CD14-positive monocyte (primary cell): ENCODE measurements at places on chromosomes 3 and 15.
A peak's percentile ranks its signal among the peaks of the same experiment; 100 is the strongest.

DNA sequence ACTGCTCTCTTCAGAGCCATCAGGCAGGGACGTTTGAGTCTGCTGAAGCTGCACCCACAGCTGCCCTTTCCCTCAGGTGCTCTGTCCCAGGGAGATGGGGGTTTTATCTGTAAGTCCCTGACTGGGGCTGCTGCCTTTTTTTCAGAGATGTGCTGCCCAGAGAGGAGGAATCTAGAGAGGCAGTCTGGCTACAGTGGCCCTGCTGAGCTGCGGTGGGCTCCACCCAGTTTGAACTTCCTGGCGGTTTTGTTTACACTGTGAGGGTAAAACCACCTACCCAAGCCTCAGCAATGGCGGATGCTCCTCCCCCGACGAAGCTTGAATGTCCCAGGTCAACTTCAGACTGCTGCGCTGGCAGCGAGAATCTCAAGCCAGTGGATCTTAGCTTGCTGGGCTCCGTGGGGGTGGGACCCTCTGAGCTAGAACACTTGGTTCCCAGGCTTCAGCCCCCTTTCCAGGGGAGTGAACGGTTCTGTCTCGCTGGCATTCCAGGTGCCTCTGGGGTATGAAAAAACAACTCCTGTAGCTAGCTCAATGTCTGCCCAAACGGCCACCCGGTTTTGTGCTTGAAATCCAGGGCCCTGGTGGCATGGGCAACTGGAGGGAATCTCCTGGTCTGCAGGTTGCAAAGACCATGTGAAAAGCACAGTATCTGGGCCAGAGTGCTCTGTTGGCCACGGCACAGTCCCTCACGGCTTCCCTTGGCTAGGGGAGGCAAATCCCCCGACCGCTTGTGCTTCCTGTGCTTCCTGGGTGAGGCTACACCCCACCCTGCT lies 21.1 kb upstream of the ST6GAL1 start:
- no peak for DNase-seq

GRCh38 chr3:157043771-157044170 lies 116.2 kb downstream of the CCNL1 start:
- no peak for DNase-seq

DNA sequence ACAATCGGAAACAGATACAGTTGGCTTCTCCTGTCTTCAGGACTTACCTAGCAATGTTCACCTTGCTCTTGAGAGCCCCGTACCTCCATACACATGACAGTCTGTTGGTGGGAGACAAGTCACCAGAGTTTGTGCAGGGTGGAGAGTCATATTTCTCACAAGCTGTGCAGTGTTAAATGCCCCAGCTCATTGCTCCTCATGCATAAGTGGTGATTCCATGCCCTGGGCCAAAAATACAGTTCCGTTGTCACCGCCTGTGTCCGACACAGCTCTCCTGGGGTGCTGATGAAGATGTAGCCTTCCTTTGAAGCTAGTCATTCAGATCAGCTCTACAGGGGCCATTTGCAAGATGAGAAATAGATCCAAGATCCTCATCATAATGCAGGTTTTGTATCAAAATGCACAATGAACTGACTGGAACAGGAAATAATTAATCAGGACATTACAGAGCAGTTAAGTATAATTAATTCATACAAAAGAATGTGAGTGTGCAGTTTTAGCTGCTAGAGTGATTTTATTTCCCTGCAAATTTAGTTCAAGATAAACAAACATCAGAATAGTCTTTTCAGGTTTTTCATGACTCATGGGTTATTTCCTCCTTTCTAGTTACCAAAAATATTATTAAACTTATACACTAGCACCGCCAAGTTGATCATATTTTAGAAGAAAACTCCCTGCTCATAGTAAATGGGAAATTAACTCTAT lies 66.5 kb downstream of the CD47 start:
- DNase-seq: peak; percentile 20

DNA sequence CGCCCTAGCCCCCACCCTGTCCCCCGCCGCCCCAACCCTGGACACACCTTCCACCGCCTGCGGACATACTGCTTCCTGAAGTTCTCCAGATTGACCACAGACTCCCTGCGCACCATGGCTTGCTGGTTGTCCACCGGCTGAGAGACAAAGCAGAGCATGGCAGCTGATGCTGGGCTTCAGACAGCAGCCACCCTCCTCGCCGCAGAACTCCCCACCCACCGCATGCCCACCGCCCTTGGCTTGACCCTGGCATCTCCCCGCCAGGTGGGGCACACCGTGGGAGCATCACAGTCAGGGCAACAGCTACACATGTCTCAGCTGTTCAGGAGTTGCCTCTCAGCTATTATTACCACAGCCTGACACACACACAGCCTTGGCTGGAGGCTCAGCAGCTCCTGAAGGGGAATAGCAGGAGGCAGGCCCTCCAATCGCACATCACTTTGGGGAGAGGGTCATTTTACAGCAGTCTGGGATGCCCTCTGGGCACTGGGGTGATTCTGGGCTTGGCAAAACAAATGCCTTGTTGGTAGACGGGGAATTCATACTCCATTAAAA lies 78.4 kb upstream of the HERC1 start:
- DNase-seq: no peak

DNA sequence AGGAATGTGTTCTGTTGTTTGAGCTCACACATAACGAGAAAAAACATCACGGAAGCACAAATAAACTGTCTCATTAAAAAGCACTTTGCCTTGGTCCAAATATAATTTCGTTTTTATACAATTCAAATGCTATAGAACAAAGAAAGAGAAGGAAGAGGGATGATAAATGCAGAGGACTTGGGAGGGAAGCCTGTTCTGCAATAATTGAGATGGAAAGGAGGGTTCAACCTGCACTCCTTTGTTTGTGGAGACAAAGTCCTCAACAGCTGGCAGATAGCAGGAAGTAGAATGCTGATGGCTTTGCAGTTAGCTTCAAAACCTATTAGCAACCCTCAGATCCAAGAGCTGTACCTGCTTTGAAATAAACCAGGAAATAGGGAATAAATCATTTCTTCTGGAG lies 1010.8 kb downstream of the FHIT start:
- DNase-seq: no peak

GRCh38 chr3:159877924-159878323 lies 110.7 kb upstream of the IL12A start:
- no peak for DNase-seq

DNA sequence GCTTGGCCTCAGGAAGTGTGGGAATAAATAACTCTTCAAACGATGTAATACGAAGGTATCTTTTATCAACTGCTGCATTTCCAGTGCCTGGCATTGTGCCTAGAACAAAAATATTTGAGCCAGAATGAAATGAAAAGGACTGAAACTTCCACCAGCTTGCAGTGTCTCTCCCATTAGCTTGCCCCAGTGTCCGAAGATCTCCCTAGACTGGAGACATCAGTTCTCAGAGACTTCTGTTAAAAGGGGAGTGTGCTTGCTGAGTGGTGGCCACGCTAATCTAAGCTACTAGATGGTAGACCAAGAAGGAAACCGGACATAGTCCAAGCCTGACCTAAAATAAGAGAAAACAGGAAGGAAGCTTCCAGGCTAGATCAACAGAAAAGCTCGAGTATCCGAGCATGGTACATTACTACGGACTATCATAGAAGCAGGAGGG lies 28.6 kb downstream of the KCNAB1 start:
- DNase-seq: peak; percentile 7

GRCh38 chr3:87436781-87437543 lies 160.6 kb upstream of the POU1F1 start:
- DNase-seq: no peak

- DNase-seq: no peak
These were observed 13.0 kb upstream of the DNAJC13 start for GRCh38 chr3:132404276-132404675.

- DNase-seq: no peak
These were observed 114.7 kb upstream of the SLC24A5 start for GRCh38 chr15:48006031-48006511.
